Activated CD4-positive, CD25-positive, alpha-beta regulatory T cell treated with anti-CD3 and anti-CD28 coated beads, Interleukin-2, amount 50 U/mL, for 72 hours (primary cell): ENCODE measurements at places on chromosomes 11 and 22.
A peak's percentile ranks its signal among the peaks of the same experiment; 100 is the strongest.

- DNase-seq, result no peak
Observed at GRCh38 chr11:128804481-128804880, 62.6 kb downstream of the KCNJ1 start.

DNA sequence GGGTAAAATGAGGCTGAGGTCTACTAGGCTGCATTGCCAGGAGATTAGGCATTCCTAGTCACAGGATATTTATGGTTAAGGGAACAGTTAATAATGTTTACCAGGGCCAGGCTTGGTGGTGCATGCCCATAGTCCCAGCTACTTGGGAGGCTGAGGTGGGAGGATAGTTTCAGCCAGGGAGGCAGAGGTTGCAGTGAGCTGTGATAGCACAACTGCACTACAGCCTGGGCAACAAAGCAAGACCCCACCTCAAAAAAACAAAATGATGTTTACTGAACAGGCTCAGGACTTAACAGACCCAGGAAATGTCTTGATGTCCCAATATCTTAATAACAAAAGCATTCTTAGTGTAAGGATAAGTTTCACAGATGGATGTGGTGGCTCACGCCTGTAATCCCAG lies 2.8 kb upstream of the MRPL16 start:
- DNase-seq, result no peak

DNA sequence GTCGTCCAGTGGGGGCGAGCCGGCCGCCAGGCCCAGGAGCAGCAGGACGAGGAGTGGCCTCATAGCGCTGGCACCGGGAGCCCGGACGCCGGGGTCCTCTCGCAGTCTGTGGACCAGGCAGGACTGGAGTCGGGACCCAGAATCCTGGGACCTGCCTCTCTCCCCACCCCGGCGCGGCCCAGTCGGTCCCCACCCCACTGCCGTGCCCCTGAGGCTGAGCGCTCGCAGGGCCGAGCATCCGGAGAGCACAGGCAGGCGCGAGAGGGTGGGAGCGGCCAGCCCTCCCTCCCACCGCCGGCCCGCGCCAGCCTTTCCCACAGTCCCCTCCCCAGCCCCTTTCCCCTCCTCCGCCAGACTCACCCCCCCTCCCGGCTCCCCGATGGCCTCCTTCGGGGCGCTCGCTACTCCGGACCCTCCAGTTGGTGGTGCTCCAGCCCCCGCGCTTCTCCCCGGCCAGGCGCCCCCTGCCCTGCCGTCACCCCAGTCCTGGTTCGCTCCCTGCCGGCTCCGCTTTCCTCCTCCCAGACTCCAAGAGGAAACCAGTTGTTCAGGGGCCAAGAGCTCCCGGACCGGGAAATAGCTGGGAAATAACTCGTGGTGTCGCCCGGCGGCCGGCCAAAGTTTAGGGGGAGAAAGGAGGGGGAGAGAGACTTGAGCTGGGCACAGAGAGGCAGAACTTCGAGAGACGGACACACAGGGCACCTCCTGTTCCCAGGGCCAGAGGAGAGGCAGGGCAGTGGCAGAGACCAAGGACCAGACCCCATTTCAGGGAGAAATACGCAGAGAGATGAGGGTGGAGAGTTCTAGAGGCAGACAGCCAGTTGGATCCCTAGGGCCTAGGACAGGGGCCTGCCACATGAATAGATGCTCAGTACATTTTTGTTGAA lies at the start of gene C1QTNF5:
TSS of gene C1QTNF5 (minus strand) at position 549 of the 887 bp plus-strand sequence. CDS start at position 63, 486 bp downstream.
- no peak for DNase-seq

- DNase-seq, result no peak
Observed at GRCh38 chr11:64802370-64803157, 450 bp downstream of the MAP4K2 start.

DNA sequence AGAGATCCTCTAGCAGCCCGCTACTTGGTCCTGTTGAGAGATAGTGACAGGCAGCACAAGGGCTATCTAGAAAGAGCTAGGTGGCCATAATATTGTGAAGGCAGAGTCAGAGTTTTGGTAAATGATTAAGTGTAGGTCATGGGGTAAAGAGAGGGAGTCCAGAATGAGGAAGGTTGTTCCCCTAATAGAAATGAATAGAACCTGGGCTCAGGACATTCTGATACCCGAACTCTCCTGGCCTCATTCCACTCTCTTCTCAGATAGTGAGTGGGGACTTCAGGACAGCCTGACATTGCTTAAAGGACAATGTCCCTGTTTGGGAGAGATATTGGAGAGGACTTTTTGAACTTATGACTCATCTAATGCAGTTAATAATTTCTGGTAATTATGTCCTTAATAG lies 20.6 kb downstream of the SLC5A1 start:
- DNase-seq, result no peak

DNA sequence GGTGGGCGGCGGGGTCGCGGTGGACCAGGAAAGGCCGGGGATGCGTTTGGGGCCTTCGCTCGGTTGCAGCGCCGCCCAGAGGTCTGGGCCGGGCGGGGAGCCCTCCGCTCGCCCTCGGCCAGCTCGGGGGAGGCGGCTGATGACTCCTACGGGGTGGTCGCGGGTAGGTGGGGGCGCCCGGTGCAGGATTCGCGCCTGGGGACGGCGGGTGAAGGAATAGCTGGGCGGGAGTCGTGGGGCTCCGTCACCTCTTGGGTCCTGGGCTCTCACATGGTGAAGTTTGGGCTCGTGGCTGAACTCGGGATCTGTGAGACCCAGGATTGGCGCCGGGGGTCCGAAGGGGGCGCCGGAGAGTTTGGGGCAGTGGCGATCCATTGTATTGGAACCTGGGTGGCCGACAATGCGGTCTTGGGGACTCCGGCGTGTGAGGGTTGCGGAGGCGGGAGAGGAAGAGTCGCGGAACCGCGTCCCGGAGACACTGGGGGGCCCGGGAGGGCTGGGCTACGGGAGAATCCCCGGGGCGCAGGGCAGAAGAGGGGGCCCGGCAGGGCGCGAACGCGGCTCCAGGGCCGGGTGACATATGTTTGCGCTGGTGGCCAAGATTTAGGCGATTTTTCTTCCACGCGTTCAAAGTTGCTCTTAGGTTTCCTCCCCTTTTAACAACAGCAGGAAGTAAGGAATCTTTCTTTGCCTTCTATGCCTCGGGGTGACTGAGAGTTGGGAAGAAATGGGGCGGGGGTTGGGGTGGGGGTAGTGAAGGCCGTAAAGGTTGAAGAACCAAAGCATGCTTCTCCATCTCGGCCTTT lies 935 bp downstream of the QSER1 start:
- peak; percentile 57 for DNase-seq

DNA sequence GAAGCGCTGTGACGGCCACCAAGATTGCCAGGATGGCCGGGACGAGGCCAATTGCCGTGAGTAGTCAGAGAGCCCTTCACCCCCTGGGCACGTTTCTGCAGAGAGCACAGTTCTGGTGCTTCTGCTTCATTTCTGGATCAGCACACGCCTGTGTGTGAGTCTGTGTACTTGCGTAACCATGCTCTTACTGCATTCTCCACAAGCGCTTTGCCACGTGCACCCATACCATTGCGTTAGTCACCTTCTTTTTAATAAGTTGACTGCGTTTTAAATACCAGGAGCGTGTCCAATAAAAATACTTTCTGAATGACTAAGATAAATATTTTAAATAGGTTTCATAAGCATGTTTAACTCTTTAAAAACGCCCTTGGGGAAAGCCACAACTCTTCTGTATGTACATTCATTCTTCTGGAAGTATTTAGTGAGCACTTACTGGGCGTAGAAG lies 143.0 kb upstream of the SORL1-AS1 start:
- DNase-seq, result no peak

GRCh38 chr22:50723991-50724390 lies 14.0 kb upstream of the ACR start:
- DNase-seq, result no peak

- no peak for DNase-seq
Observed at GRCh38 chr22:17501679-17502285, 61.5 kb upstream of the SLC25A18 start.

GRCh38 chr11:37108436-37109285 lies 510.6 kb upstream of the RAG2 start:
- no peak for DNase-seq

- DNase-seq, result no peak
Observed at GRCh38 chr11:13104619-13105236, 95.6 kb downstream of the RASSF10 start.
